ENCODE measurements at places on chromosomes 4 and X. TPM values are rescaled to one million over a fixed set of nuclear protein-coding genes. Genes with fewer than 3 reads are reported as not detected.

DNA sequence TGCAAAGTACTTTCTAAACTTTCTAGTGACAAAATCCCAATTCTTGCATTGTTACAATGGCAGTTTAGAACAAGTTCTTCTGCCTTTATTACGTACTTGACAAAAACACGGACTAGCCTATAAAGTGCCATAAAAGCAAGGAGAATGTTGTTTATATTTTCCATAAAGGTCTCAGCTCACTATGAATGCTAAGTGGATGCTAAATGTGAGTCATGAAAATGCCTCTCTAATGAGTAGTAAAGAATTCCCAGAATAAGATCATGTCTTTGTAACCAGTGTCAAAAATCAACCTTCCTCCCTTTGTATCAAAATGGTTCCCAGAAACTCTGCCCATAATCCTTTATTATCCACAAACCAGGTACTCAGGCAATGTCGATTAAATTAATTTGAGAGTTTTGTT, 539.8 kb upstream of the SLIT2 start:
- DNase-seq: no peak
- no peaks in the 10 kb centered on the region for H3K4me1 ChIP-seq
- H3K27me3 ChIP-seq: no peaks in the 10 kb centered on the region
- H3K36me3 ChIP-seq: no peaks in the 10 kb centered on the region

DNA sequence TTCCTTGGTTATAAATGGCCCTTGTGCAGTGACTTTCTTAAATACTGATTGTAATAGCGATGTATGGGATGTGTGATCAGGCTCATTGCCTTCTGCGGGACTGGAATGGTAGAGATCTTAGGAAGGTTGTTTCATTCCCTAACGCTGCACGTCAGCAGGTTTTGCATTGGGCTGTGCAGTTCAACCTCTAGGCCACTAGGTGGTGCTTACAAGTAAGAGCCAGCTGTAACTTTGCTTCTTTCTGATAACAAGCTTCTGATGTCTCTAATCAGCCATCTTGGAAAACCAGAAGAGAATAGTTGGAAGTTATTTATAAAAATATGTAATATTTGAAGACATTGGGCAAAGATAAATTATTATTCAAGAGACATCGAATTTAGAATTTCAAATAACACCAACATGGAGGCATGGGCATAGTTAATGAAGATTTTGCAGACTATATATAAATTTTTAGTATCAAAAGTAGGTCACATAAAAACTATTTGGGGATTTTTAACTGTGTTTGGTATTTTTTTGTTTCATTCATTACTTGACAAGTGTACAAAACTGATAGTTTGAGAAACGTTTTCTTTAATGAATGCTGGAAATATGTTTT, 339.7 kb upstream of the PCDH7 start:
- no peaks in the 10 kb centered on the region for H3K27me3 ChIP-seq
- H3K4me3 ChIP-seq: no peak overlapping the region
- H3K4me1 ChIP-seq: no peaks in the 10 kb centered on the region

DNA sequence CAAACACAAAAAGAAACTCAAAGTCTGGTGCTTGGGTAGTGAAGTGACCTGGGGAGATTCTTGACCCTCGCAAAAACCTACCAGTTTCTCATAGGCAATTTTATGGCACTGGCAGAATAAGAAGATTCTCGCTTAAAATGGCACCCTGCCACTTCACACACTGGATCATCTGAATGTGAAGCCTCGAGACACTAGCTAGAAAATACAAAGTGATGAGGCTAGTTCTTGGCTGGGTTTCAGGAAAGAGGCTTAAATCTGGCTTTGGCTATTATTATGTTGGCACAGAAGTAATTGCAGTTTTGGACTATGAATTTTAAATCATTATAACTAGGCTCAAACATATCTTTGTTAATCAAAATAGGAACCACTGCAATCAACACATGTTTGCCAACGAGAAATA, 634.7 kb upstream of the BOD1L1 start:
- no peaks in the 10 kb centered on the region for H3K27me3 ChIP-seq
- DNase-seq: no peak
- H3K36me3 ChIP-seq: no peaks in the 10 kb centered on the region

The BMX gene
- total RNA-seq: 0.08 TPM

GRCh38 chr4:1225272-1226143, 23.4 kb downstream of the CTBP1 start:
- H3K27ac ChIP-seq: no peak overlapping the region
- H3K27me3 ChIP-seq: no peaks in the 10 kb centered on the region
- H3K4me1 ChIP-seq: no peaks in the 10 kb centered on the region
- H3K36me3 ChIP-seq: peaks cover 51% of the 10 kb centered on the region
- DNase-seq: no peak

DNA sequence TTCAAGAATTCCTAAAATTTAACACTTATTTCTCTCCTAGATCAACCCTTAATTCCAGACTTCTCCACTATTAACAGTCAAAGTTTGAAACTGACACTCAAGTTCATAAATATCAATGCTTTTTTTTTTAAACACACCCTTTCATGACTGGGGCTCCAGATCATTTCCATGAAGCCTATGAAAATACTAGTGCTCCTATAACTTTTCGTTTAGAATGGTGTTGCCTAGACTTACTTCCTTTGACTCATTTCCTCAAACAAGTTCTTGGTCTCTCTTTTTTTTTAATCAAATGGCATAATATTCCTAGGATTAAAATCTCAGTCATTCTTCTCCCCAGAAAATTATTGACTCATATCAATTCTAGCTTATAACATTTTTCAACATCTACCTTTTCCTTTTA, 13.1 kb downstream of the ZMAT1 start:
- H3K4me1 ChIP-seq: no peaks in the 10 kb centered on the region
- no peak overlapping the region for H3K27ac ChIP-seq
- DNase-seq: no peak
- no peaks in the 10 kb centered on the region for H3K27me3 ChIP-seq
- H3K36me3 ChIP-seq: no peaks in the 10 kb centered on the region

Measured in SJCRH30 (cell line).